Epithelial cell of proximal tubule (primary cell): ENCODE measurements at places on chromosomes 13 and 19. TPM values are rescaled to one million over a fixed set of nuclear protein-coding genes. Genes with fewer than 3 reads are reported as not detected.

The CAPN12 gene
- total RNA-seq, result 0.51 and 7.3 TPM in 2 replicates

The ZNF627 gene
- total RNA-seq, result 10.0 and 12.5 TPM in 2 replicates

The MUC16 gene
- total RNA-seq, result under 0.01 and 0.14 TPM in 2 replicates

The C19orf81 gene
- 9.6 TPM in 1 of 2 replicates, not detected in the other for total RNA-seq

The KLC3 gene
- total RNA-seq, result 4.0 and 7.8 TPM in 2 replicates

The SBK3 gene
- total RNA-seq, result 0.23 TPM in 1 of 2 replicates, not detected in the other

The ZIK1 gene
- 3.6 and 4.8 TPM in 2 replicates for total RNA-seq

The DOHH gene
- total RNA-seq, result 28.1 and 36.7 TPM in 2 replicates

The ADGRE3 gene
- not detected in 2 replicates for total RNA-seq

The RNF17 gene
- total RNA-seq, result 0.65 and 1.8 TPM in 2 replicates

The NFIC gene
- total RNA-seq, result 16.8 and 31.2 TPM in 2 replicates

The ZNF100 gene
- total RNA-seq, result 6.9 and 10.1 TPM in 2 replicates

The PIBF1 gene
- total RNA-seq, result 13.1 and 17.4 TPM in 2 replicates

The LILRB4 gene
- total RNA-seq, result not detected in 2 replicates

The FCHO1 gene
- total RNA-seq, result 4.2 and 18.0 TPM in 2 replicates

The KLK11 gene
- total RNA-seq, result not detected in 2 replicates

The PRTN3 gene
- total RNA-seq, result not detected in 2 replicates

The AMER2 gene
- total RNA-seq, result 0.29 TPM in 1 of 2 replicates, not detected in the other

The CD22 gene
- 0.23 and 4.8 TPM in 2 replicates for total RNA-seq

The FXYD1 gene
- total RNA-seq, result not detected in 2 replicates

The MATK gene
- 0.29 TPM in 1 of 2 replicates, not detected in the other for total RNA-seq

The NAPSA gene
- 0.14 and 3.3 TPM in 2 replicates for total RNA-seq

The KCNJ14 gene
- 0.06 and 0.07 TPM in 2 replicates for total RNA-seq

The PSG5 gene
- 1.0 and 3.9 TPM in 2 replicates for total RNA-seq

The C19orf85 gene
- total RNA-seq, result not detected in 2 replicates

The SPIB gene
- total RNA-seq, result not detected in 2 replicates

The GZMM gene
- total RNA-seq, result not detected in 2 replicates

The TNFSF13B gene
- 0.12 and 0.51 TPM in 2 replicates for total RNA-seq

The SPACA6 gene
- total RNA-seq, result 4.7 and 4.9 TPM in 2 replicates

The NUDT19 gene
- 7.7 and 14.4 TPM in 2 replicates for total RNA-seq

The ZNF320 gene
- total RNA-seq, result 4.7 and 18.9 TPM in 2 replicates

The SLITRK6 gene
- total RNA-seq, result not detected in 2 replicates

The REEP6 gene
- 3.8 and 4.8 TPM in 2 replicates for total RNA-seq

The ZNF223 gene
- 3.3 TPM in 2 replicates for total RNA-seq

The MYO16 gene
- total RNA-seq, result 0.29 and 1.2 TPM in 2 replicates

The PCSK4 gene
- 1.4 and 2.5 TPM in 2 replicates for total RNA-seq

The WDFY2 gene
- total RNA-seq, result 3.5 and 5.1 TPM in 2 replicates

The GGN gene
- total RNA-seq, result 0.87 and 1.8 TPM in 2 replicates
